Jurkat, Clone E6-1 (cell line): ENCODE measurements at places on chromosomes 6 and 20.

- peak; percentile 48 for DNase-seq
Observed at GRCh38 chr6:42963855-42964605, 3.5 kb downstream of the GNMT start.

DNA sequence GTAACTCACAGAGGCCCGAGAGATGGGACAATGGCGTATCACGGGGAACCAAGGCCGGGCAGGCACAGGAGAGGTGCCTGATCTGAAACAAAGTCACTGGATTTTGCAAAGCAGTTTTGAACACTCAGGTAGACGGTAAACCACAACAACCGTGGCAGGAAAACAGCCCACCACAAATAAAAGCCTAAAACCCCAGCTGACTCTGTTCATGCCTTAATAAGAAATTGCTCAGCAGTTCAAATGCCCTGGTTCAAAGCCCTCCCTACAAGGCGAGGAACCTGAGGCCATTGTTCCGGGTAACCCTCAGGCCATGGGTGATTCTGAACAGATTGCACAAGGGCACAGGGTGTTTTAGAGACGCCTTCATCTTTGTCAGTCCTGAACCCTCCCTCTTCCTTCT, 114.2 kb downstream of the MAP3K7 start:
- peak; percentile 98 for DNase-seq

GRCh38 chr6:26432627-26433201, 7.6 kb upstream of the BTN3A3 start:
- no peak for DNase-seq

DNA sequence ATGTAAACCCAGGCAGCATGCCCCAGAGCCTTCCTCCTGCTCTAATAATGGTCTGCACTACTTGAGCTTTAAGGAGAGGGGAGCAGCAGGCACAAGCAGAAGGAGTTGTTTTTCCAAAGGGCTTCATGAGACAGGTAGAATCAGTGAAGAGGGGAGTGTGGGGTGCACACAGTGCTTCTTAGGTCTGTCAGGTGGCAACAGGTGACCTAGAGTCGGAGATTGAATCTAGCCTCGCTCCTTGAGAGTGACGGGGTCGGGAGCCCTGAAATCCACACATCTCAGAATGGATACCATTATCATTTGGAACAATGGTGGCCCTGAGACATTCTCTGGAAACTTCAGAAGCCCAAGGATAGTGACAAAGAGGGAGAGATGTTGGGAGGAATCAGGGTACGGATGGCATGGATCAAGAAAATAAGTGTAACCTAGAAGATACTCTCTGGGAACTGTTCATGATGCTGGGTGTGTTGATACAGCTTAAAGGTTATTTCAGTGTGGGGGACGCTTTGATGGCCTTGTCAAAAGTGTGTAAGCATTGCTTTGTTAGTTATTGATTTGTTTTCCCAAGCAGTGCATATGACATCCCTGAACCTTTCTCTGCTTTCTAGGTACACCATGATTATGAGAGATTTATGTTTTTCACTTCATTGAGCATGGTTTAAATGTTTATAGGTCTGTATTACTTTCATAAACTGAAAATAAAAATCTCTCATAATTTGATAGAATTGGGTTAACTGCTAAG, 77.8 kb upstream of the L3MBTL3 start:
- DNase-seq, result no peak

DNA sequence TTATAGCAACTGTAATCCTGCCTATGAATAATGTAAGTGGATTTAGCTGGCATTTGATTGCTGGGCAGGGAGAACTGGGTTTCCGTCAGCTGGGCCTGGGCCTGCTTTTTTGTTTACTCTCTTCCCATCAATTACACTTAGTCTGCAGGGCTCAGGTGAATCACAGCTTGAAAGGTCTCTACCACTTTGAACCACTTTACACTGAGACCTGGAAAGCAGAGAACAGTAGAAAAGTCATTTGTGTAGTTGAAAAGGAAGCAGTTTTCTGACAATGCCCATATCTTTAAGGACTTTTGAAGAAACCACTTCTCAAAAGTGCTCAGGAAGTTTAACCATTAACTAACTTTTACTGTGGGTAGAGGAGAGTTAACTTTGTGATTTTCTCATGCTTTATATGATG, 315.4 kb upstream of the SASH1 start:
- DNase-seq, result no peak

- peak; percentile 73 for DNase-seq
Observed at GRCh38 chr6:109458774-109459531, 3.4 kb upstream of the MICAL1 start.

DNA sequence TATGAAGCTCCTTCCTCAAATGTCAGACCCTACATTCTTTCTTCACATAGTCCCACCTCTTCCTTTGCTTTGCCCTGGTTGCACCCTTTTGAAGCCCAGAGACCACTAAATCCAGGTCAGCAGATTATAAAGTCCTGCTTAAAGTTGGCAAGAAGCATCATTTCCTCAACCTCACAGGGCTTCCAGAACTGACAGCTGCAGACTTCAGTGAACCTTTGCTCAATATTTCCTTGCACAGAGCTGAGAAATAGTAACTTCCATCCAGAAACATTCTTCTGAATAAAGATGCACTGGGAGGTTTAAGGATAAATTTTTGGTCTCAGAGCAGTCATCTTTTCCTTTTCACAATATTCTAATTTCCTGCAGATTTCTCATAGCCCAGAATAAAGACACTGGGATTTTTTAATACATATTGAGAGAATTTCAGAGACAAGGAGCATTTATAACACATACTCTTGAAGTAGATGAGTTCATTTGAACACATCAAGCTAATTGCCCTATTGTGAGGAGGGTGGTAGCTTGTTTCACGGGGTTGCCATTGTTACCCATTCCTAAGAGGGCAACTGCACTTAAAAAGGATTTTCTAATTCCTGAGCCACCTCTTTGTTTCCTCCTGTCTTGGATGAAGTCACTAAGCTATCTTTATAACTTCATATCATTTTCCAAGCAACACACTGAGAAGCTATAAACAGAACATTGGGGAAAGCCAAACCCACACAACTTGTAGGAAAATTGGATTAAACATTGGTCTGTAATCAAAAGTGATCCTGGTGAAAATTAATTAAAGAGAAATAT, 150.2 kb upstream of the PLN start:
- DNase-seq, result no peak

DNA sequence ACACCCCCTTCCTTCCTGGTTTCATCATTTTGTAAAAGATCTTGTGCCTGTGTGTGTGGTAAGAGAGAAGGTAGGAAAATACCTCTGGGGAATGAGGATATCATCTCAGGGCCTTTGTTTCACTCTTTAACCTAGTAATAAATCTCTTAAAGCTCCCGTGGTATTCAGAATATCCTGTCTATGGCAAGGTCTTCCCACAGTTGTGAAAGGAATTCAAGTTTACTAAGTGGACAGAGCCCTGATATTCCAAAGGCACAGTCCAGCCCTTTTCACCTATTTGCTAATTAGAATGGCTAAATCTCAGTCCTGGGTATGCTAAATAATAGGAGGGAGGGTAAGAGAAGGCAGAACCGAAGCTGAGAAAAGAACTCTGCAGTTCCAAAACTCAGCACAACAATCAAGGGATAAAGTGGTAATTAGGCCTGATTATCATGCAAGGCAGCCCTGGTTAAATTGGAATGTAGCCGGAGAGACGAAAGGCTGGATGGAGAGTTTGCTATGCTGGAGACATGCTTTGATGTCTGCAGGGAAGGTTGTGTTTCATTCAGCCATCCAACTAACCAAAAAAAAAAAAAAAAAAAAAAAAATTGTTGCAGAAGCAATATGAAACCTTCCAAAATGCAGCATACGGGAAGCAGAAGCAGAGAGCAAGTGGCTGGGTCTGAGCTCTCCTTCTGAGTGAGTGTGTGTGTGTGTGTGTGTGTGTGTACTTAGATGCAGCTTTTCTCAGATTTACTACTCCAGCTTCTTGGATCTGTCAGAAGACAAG, 28.5 kb upstream of the PIM1 start:
- DNase-seq, result no peak

DNA sequence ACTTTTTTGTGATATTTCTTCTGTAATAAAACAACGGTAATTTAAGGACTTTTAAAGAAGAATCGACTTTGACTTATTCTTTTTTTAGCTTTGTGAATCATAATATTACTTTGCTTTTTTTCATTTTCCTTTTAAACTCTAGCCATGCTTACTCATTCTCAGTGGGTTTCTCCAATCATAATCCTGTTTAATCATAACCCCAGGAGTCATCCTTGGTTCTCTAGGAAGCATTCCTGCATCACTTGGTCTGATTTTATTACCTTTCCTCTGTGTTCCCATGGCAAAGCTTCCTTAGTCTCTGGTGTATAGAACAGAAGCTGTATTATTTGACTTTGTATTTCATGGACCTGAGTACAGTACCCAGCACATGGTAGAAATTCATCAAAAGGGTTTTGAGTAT, 223.5 kb downstream of the CDKAL1 start:
- no peak for DNase-seq

- peak; percentile 7 for DNase-seq
Observed at GRCh38 chr6:138509371-138509770, 10.1 kb upstream of the NHSL1 start.

- no peak for DNase-seq
Observed at GRCh38 chr6:123017104-123017682, 21.2 kb downstream of the CLVS2 start.

DNA sequence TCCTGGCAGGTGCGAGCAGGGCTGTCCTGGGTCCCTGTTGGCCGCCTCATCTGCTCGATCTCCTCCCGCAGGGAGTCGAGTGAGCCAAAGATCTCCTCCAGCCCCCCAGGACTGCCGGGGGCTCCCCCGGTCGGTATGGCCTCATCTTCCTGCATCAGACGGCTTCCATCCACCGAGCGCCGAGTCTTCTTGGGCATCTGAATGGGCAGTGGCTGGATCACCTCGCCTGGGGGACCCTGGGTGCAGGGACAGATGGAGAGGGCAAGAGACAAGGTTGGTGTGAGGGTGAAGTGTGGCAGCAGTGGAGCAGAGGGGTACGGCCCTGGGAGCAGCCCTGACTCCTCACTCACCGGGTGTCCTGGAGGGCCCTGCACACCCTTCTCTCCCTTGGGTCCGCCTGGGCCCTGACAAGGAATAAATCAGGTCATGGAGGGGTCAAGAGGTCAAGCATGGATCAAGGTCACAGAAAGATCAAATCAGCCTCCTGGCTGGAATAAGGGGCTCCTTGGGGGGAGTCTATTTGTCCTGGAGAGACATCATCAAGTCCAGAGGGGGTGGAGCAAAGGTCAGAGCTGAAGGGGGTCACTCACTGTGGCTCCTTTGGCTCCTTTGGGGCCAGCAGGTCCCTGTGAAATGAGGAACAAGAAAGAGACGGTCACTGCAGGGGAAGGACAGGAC, 26.5 kb downstream of the COL11A2 start:
- DNase-seq, result no peak

GRCh38 chr6:7060769-7061516, 46.8 kb upstream of the RREB1 start:
- DNase-seq, result no peak

GRCh38 chr6:7238900-7239589, 74.0 kb downstream of the SSR1 start:
- peak; percentile 62 for DNase-seq

DNA sequence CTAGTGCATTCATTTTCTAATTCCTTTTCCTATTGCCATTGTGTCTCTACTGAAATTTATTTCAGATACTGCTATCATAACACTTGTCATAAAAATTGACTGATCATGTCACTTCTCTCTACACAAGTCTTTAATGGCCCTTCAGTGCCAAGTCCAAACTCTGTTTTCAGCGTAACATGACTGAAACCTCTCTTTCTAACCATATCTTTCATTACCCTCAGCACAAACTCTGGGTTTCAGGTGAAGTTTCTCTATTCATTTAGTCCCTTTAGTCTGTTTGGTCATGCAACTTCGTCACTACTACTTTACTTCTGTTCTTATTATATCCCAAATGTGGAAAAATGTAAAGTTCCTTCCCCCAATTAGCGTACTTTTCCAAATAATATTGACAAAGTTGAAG, 234.9 kb downstream of the OGFRL1 start:
- DNase-seq, result no peak

- DNase-seq, result peak; percentile 27
Observed at GRCh38 chr20:10427060-10427692, 6.8 kb downstream of the MKKS start.

- no peak for DNase-seq
Observed at GRCh38 chr6:70040766-70041165, 174.4 kb downstream of the COL19A1 start.

GRCh38 chr20:63833776-63834490, 2.9 kb upstream of the ZBTB46 start:
- no peak for DNase-seq

- DNase-seq, result no peak
Observed at GRCh38 chr20:50658804-50659380, 32.5 kb downstream of the RIPOR3 start.

DNA sequence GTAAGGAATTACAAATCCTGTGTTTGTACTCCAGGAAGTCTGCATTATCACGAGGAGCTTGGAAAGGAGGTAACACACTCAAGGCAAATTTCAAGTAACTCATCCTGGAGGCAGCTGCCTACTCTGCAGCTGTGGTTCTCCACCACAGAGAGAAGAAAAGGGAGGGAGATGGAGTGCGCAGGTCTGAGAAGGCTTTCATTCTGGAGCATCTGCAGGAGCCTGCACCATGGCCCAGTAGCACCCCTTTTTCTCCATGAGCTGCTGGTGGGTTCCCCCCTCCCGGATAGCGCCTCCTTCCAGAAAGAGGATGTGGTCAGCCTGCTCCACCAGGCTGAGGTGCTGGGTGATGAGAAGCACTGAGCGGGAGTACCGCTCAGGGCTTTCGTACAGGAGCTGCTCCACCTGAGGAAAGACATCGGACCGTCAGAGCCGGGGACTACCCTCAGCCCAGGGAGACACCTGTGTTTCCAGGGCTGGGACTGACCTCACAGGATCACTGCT, 1.6 kb upstream of the PSMB8 start:
- DNase-seq, result peak; percentile 79
